ENCODE measurements at places on chromosomes 16 and 17.

GRCh38 chr16:15975172-15975571 is 25.8 kb downstream of the ABCC1 start:
- DNase-seq, result no peak

- peak; percentile 48 for DNase-seq
Observed at GRCh38 chr17:44115585-44116415, 7.6 kb downstream of the HDAC5 start.

- no peak for DNase-seq
Observed at GRCh38 chr17:4152471-4152870, 9.5 kb downstream of the CYB5D2 start.

DNA sequence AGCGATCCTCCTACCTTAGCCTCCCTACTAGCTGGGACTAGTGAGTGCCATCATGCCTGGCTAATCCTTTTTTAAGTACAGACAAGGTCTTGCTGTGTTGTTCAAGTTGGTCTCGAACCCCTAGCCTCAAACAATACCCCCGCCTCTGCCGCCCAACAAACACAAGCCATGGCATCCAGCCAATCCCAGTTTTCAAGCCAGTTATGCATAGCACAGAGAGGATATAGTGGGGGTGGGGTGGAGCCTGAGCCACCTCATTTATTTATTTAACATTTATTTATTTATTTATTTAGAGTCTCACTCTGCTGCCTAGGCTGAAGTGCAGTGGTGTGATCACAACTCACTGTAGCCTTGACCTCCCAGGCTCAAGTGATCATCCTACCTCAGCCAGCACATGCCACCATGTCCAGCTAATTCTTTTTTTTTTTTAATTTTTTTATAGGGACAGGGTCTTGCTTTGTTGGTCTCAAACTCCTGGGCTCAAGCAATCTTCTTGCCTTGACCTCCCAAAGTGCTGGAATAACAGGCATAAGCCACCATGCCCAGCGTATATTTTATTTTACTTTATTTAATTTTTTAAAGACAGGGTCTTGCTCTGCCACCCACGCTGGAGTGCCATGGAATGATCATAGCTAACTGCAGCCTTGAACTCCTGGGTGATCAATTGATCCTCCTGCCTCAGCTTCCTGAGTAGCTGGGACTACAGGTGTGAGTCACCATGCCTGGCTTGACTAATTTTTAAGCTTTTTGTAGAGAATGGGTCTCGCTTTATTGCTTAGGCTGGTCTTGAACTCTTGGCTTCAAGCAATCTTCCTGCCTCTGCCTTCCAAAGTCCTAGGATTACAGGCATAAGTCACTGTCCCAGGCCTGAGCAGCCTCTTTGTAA is 26.2 kb upstream of the KLHL11 start:
- no peak for DNase-seq

DNA sequence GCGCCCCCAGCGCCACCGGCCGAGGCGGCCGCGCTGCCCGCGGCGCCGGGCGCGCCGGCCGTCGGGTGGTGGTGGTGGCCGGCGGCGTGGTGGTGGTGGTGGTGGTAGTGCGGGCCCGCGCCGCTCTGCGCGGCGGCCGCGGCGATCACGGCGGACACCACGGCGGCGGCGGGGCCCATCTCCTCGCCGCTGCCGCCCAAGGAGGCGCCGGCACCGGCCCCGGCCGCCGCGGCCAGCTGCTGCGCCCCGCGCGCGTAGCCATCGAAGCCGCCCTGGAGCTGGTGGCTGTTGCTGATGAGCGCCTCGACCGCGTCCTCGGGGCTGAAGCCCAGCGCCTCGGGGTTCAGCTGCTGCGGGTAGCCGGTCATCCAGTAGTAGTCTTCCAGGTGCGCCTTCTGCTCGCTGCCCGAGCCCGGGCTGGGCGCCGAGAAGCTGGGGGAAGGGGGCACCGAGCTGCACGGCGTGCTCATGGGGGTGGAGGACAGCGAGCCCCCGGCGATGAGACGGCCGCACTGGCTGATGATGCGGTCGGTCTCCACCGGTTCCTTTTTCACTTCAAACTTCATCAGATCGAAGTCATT is 1.2 kb downstream of the MAF start:
- DNase-seq, result no peak

DNA sequence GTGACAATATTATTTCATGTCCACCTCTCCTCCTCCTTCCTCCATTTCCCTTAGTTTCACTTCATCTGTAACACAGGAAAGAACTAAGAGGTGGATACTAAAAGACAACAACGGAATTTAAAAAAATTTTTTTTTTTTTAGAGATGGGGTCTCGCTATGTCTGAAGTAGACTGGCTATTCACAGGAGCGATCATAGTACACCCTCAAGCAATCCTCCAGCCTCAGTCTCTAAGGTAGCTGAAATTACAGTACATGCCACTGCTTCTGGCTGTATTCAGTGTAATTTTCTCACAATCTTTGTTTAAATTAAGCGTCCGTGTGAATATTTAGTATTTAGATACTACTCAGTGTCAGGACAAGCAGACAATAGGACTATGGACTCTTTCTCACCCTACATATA is 35.6 kb downstream of the FBXL20 start:
- no peak for DNase-seq

- no peak for DNase-seq
Observed at GRCh38 chr16:2282866-2283555, 15.1 kb upstream of the RNPS1 start.

GRCh38 chr16:63617990-63618763 is 1503.7 kb downstream of the CDH11 start:
- no peak for DNase-seq

- no peak for DNase-seq
Observed at GRCh38 chr17:79811868-79812352, 15.0 kb upstream of the CBX8 start.

DNA sequence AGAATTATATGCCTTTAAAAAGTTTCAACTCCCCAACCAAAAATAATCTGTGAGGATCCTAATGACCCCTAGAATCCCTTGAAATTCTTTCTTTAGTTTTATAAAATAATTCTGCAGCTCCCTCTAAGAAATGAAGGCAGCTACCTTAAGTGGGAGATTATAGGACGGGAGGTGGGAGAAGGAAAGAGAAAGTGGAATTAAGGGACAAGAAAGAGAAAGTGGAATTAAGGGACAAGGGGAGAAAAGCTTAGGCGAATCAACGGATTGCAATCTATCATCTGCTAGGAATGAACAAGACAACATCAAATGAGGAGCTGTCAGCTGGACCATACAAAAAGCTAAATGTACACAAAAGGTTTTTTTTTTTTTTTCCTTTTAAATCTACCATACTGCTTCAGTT is 262.0 kb downstream of the ZFHX3 start:
- DNase-seq, result no peak
